ENCODE measurements at places on chromosomes 2 and 18. TPM values are rescaled to one million over a fixed set of nuclear protein-coding genes. Genes with fewer than 3 reads are reported as not detected.

RGPD4 gene
- not detected for total RNA-seq

CD28 gene
- not detected for total RNA-seq

NIF3L1 gene
- total RNA-seq: 69.7 TPM

CASP10 gene
- total RNA-seq: 3.2 TPM

DNA sequence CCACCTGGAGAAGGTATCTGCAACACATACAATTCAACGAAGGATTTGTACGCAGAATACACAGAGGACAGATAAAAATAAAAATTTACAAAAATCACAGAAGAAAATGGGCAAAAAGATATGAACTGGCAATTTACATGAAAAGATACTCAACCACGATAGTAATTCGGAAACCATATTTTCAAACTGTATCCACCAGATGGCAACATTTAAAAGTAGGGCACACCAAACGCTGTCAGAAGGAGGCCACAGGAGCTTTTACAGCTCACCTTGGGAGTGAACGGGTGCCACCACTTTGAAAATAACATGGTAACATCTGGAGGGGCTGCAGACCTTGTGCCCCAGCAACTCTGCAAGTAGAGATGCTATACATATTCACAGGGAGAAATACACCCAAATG lies 9.8 kb downstream of the KIF1A start:
- DNase-seq: no peak

GRCh38 chr2:16487686-16488085 lies 177.9 kb downstream of the CYRIA start:
- no peak for DNase-seq

DNA sequence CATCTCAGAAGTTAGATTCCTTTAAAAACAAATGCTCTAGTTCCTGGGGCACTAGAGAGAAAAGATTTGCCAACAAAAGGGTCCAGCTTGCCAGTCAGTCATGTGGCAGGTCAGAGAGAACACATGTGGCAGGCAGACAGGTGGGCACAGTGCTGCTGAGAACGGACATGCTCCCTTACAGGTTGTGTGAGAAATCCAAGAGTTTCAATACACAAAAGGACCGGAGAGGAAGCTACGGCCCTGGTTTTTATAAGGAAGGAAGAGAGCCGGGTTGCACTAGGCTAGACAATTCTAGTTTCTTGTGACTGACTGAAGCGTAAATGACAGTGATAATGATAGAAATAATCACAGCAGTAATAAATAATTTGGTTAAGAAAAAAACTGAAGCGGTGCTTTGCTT lies 18.3 kb downstream of the CDC42EP3 start:
- DNase-seq: no peak

DNA sequence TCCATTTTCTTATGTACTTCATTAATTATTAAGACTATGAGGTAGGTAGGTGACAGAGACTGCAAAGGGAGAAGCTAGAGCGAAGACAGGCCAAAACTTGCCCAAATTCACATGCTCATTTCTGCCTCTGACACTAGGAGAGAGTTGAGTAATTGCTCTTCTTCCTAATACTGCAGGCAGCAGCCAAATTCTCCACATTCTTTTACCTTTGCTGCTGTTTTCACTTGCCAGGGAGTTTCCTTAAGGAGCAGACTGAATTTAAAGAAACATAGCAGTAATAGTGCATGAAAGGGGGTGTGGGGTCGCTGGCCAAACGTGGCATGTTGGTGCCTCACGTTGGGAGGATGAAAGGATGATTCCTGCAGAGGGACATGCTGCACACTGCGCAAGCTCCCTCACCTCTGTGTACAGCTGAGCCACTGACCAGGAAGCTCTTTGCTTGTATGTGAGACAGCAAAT lies 12.3 kb downstream of the CRIM1 start:
- DNase-seq: peak; percentile 59

- DNase-seq: no peak
These were observed 2.7 kb downstream of the IKZF2 start for GRCh38 chr2:213148572-213149261.

DNA sequence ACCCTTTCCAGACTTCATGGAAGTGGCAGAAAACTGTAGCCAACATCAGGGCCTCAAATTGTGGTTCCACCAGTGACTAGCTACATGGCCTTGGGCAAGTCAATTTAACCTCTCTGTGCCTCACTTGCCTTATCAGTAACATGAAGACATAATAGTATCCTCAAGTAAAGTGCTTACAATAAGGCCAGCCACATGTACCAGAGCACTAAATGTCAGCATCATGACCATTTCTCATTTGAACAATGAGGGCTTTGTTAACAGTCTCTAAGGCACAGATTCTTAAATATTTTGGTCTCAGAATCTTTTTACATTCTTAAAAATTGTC lies 5.8 kb upstream of the KCMF1 start:
- no peak for DNase-seq

GRCh38 chr18:37346048-37346447 lies 219.6 kb downstream of the CELF4 start:
- no peak for DNase-seq
